Naive B cell (primary cell): ENCODE measurements at places on chromosomes 1 and 21.

DNA sequence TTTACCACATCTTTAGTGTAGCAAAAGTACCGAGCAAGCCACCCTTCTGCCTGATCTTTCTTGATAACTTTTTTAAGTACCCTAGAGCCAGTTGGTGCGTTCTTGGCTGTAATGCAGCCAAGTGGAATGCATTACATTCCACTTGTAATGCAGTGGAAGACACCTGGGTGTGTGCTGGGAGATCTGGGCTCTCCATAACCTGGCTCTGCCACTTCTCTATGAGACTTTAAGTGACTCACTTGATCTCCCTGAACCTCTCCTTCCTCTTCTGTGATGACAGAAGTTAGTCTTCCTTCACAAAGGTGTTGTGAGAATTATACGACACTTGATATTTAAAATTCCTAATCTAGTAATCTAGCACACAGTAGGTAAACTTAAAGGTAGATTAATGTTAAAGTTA lies 35.3 kb upstream of the NFIA start:
- DNase-seq = no peak

DNA sequence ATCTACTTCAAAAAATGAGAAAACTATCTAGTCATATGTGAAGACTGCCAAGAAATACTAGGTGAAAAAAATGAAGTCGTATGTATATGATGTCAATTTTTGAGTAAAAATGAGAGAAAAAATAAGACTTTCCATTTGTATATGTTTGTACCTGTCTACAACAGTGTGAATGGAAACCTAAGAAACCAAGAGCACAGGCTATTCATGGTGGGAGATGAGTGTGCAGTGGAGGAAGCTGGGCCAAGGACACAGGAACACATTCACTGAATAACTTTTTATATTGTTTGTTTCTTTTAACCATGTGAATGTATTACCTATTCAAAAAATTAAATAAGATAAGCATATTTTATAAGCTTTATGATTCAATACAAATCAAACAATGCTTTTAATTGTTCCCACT lies 67.0 kb downstream of the ERO1B start:
- DNase-seq = no peak

DNA sequence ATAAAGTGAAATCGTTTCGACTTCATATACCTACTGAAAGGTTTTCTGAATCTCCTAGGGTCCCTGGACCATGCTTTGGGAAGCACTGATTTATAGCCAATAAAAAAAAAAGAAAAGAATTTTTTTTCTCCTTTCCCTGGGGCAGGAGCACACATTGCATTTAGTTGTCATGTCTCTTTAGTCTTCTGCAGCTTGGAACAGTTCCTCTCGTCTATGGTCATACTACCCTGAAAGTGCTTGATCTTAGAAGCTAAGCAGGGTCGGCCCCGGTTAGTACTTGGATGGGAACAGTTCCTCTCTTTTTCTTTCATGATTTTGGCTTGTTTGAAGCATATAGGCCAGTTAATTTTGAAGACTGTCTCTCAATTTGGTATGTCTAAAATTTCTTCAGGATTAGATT lies 3.7 kb upstream of the SERPINC1 start:
- DNase-seq = no peak

DNA sequence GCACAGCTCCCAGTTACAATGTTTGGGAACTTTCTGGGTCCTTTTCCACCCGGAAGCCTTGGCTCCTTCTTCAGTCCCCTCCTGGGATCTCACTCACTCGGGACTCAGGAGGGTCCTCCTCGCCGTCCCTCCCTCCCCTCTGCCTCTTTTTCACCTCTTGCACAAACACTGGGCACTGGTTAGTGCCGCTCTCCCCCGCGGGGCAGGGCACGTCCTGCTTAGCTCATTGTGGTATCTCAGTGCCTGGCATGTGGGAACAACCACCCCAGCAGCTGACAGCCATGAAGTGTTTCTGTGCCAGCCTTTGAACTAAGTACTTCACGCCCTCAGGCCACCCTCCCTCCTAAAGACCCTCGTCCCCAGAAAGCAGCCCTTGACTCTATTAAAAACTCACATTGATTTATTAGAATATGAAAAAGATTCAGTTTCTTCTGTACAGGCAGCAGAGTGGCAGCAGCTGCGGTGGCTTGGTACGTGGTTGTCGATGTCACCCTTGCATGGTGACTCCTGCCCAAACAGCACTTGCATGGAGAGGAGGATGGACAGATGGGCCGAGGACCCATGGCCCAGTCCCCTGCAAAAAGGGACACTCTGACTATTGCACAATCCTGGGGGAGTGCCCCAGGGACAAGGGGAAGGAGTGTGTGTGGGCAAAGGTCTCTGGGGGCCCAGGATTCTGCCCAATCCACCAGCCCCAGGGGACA lies 56.3 kb downstream of the SLC9A1 start:
- no peak for DNase-seq

GRCh38 chr1:119631433-119632102 lies 16.5 kb downstream of the ZNF697 start:
- DNase-seq = no peak

DNA sequence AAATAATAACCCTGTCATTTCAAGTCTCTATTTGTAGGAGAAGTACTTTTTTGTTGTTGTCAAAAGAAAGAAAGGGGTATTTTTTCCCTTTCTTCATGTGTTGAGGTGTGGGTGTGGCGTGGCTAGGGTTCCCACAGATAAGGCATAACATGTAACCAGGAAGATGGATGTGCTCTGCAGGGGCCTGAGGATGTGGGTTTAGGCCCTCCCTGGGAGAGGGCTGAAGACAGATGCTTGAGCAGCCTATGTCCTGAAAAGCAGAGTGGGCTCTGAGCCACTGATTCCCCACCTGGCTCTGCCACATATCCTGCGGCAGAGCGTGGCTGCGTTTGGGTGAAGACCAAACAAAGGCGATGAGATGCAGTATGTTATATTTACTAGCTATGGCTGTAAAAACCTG lies 13.9 kb upstream of the ADAR start:
- no peak for DNase-seq

DNA sequence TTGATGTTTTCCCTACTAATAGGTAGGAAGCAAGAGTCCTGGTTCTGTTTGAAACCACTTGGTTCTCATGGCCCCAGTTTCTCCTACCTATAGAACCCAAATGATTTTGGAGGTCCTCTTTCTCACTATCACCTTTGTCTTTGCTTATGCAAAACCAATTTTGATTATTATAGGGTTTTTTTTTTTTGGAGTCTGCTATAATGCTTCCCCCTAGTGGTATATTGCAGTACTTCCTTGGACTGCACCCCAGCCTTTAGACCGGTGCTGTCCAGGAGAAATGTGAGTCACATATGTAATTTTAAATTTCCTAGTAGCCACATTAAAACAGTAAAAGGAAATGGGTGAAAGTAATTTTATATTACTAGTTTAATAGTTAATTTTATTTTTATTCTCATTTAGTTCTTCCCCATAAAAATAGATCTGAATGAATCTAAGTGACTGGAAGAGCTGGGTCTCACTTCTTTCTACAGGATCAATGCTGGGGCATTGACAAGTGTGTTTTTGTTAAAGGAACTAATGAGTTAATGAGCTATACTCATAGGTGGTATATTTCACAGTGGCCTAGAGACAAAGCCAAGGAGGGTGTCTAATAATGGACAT lies 10.6 kb downstream of the FCMR start:
- DNase-seq = peak; percentile 60

- DNase-seq = no peak
Observed at GRCh38 chr1:156241926-156242325, at the start of gene BGLAP. Gene BGLAP, plus strand, starts transcription at chr1:156242184. Its CDS starts 48 bp downstream, at chr1:156242232.

DNA sequence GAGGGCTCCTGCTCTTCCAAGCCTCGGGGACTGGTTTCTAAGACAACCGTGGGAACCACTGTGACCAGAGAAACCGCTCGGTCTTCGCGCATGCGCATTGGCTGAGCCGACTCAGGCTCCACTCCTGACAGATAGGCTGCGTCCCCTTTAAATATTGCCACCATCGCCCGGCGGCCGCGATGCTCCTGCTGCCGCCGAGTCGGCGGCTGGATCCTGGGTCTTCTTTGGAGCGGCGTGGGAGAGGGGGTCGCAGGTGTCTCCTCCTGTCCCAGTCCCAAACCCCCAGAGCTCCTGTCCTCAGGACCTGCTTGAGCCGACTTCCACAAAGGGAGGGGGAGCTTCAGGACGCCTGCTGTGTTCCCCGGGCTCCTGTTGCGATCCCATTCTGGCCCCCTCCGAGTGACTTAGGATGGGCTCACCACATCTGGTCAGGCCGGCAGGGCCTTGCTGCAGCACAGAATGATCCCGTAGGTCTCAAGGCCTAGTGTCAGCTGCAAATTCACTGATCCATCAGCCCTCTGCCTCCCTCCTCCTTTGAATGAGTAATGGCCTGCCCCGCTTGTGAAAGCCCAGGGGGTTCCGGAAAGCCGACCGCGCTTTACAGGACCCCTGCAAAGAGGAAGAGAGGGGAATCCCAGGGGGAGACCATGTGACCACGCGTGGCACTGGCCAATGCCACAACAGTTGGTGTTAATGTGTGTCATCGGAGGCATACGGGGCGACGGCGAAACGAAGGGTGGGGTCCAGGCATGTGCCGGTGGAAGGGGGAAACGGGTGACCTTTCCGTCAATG lies 683.2 kb upstream of the TPTE start:
- no peak for DNase-seq

DNA sequence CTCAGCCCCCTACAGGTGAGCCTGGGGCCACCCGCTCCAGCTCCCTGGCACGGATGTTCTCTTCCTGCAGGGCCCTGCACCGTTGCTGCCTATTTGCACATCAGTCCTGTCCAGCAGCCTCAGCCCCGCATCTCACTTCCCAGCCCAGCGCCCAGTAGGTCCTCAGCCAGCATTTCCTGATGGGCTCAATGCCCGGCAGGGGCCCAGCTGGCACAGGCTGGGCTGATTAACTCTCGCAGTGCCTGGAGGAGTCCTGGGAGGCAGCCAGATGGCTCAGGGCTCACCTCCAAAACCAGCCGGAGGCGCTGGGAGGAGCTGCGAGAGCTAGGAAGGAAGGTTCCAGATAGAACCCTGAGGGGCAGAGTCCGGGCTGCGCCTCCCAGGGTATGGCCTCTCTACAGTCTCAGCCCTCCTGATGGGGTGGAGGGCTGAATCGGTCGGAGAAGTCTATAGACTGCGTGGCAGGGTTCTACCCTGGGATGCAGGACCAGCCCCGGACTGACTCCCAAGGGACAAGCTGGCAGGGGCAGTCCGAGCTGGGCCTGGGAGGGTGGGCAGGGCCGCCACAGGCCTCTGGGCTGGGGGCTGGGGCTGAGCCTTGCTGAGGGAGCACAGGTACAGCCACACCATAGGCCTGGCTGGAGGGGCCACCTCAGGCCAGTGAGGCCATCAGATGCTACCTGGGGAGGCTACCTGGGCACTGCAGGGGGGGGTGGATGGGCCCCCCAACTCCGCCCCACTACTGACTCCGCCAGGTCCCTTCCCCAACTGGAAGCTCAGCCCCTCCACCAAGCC lies 19.2 kb upstream of the CLSTN1 start:
- DNase-seq = no peak

GRCh38 chr1:189226779-189227178 lies 1250.9 kb downstream of the BRINP3 start:
- no peak for DNase-seq
